Activated CD8-positive, alpha-beta memory T cell treated with anti-CD3 and anti-CD28 coated beads, Interleukin-2, amount 50 U/mL, for 4 hours (primary cell): ENCODE measurements at places on chromosomes 12 and 14.

DNA sequence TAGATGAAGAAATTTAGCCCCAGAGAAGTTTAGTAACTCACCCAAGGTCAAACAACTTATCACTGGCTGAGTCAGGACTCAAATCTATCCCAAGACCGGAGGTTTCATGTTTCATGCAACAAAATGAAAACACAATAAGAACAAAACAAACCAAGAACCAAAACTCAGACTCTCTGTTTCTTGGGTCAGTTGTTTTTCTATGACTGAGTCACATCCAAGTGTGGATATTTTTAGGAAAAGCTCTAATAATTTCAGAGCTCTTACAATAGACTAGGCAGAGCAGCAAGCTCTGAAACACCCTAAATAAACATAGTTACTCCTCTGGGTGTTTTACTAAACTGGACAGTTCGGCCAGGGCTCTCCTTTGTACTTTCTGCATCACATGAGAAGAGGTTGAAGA lies 87.6 kb upstream of the PRB2 start:
- no peak for DNase-seq

- DNase-seq: no peak
These were observed 319.5 kb downstream of the TMEM117 start for GRCh38 chr12:44155358-44155757.

DNA sequence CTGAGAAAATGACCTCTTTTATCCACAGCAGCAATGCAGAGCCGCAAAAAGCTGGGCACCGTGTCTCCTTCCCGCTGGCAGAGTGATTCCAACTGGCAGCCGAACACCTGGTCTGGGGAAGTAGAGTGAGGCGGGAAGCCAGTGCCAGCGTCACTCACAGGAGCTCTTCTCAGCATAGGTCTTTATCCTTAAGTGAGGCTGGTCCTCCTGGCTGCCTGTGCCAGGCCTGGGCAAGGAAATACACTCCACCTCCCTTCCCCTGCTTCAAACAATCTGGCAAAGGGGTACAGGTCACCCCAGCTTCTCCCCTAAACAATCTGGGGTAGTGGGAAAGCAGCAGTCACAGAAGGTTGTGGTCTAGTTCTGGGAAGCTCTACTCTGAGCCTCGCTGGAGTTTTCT lies 4.8 kb downstream of the ARHGAP9 start:
- no peak for DNase-seq

DNA sequence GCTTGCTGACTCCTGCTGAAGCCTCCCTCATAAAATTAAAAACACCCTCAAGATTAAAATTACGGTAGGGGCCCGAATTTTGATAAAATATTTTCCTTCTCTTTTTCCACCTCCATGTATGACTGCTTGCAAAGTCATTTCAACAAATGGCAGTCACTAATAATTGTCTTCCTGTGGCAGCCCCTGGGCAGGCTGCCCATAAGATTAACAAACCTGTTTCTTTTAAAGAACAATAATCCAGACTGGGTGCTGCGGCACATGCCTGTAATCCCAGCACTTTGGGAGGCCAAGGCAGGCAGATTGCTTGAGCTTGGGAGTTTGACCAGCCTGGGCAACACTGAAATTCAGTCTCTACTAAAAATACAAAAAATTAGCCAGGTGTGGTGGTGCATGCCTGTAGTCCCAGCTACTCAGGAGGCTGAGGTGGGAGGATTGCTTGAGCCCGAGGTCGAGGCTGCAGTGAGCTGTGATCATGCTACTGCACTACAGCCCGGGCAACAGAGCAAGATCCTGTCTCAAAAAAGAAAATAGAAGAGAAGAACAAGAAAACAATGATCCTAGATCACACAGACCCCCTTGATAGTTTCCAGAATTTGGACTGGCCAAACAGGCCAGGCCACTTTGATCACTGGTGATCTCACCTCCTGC lies 8.7 kb downstream of the SAV1 start:
- no peak for DNase-seq

- DNase-seq: no peak
These were observed 743 bp upstream of the DTX1 start for GRCh38 chr12:113055594-113056380.

- DNase-seq: no peak
These were observed 14.7 kb downstream of the SLC4A8 start for GRCh38 chr12:51439330-51439729.

DNA sequence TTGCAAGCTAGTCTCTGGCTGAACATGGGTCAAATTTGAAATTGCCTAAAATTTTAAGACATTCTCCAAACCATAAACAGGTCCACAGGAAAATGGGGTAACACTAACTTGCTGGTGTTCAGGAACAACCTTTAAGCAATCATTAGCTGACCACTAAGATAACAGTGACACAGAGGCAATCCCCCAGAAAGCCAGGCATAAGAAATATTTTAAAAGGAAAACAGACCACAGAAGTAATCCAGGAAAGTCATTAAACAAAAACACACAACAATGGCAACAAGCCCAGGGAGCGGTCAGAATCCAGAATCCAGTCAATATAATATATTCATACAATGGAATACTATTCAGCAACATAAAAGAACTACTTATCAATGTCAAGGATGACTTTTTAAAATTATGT lies 59.1 kb downstream of the LRP6 start:
- DNase-seq: no peak

- DNase-seq: no peak
These were observed 12.4 kb downstream of the IQSEC3 start for GRCh38 chr12:78981-79380.

DNA sequence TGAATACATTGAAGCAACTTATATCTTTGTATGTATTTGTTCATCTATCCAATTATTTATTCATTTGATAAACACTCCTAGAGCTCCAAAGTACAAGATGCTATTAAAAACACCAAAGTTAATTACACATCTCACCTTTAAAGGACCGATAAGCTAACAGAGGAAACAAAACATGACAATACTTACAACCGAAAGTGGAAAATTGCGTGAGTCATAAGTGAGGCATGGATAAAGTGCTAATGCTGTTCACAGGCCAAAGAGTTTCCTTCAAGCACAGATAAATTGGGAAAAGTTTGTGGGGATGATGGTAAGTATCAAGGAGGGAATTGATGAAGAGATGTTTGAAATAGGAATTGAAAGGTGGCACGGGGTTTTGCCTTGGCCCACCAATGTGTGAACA lies 172.8 kb upstream of the KITLG start:
- no peak for DNase-seq

GRCh38 chr14:68788996-68789820 lies 3.7 kb downstream of the ZFP36L1 start:
- peak; percentile 89 for DNase-seq

DNA sequence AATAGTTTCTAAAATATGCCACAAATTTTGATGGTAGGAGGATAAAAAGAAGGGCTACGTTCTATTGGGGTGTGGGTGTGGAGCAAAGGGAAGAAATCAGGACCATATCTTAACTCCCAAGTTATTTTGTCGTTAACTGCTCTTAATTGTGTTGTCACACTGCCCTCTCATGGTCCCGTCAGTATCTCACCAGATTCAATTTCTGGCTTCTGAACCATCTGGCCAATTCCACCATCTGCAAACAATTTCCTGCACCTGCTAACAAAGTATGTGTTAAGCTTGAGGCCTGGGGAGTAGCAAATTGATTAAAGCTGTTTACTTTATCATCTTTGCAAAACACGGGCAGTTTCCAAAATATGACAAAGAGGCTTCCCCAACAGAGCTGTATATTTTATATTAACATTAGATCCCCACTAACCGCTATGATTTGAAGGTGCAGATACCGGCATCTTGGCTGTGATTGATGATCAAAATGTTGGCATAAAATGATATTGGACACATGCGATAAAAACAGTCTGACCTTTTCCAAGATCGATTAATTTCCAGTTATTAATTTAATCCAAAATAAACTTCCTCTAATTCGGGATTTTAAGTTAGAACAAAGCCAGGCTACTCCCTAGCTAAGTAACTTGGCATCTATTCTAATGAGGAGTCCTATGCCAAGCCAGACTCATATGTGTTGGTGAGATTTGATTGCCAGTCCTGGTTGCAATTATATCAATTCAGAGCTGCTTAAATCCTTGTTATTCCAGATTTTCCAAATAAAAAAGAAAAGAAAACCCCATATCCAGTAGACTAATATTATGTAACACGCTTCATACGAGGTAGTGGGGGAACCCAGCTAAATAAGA lies 6.9 kb upstream of the DNM1L start:
- DNase-seq: no peak

DNA sequence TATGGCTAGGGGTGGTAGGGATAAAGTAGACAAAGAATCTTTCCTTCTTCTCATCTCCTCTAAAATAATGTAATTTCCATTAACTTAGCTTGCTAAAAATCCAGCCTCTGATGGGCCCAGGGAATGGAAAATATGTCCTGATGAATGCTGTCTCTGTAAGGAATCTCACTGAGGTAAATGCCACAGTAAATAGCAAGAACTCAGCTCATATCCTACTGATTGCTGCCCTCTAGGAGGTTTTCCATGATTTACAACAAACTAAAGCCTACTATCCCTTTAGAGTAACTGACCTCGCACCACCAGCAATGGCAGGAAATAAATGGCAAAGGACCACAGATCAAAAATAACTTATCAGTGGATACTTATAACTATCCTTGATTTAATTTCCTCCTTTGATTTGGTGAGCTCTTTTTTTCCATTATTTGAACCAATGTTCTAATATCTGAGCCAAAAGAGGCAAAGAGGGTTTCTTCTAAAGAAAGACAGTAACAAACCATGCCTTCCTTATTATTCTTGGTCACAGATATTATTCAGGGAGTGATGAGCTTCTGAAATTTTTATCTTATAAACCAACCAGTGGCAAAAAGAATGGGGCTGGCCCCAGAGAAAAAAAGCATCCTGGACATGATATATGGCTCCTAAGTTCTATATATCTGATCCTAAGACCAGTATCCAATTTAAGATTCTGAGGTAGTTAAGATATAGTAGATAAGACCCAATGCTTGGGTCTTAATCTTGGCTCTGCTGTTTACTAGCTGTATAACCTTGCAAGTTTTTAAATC lies 43.8 kb downstream of the SENP1 start:
- DNase-seq: no peak

- DNase-seq: no peak
These were observed 6.6 kb downstream of the TXNDC16 start for GRCh38 chr14:52545584-52546317.

DNA sequence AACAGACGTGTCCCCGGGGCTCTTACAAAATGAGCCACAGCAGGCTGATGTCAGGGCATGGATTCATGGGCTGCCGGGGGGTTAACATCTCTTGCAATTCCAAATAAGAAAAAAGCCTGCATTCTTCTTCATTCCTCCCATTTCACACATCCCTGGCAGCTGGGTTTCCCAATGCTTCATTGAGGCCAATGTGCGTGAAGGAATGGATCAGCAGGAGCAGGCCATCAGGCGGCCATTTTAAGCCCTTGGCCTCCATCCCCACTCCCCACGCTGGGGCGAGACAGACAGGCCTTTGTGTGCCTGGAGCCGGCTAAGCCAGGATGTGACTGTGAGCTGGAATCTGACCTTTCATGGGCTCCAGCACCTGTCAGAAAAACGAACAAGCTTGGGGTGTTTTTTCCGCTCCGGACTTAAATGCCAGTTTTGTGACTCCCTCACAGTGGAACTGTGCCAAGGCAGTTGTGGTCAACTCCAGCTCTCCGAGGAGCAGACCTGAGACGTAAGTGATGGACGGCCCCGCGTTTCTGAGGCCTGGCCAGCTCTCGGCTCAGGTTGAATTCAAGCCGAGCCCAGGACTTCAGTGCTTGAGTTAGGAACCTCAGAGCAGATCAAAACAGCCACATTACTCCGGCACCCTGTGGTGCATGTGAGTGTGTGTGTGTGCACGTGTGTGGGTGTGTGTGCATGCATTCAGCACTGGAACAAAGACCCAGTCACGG lies 133.1 kb downstream of the TMEM30B start:
- DNase-seq: no peak

DNA sequence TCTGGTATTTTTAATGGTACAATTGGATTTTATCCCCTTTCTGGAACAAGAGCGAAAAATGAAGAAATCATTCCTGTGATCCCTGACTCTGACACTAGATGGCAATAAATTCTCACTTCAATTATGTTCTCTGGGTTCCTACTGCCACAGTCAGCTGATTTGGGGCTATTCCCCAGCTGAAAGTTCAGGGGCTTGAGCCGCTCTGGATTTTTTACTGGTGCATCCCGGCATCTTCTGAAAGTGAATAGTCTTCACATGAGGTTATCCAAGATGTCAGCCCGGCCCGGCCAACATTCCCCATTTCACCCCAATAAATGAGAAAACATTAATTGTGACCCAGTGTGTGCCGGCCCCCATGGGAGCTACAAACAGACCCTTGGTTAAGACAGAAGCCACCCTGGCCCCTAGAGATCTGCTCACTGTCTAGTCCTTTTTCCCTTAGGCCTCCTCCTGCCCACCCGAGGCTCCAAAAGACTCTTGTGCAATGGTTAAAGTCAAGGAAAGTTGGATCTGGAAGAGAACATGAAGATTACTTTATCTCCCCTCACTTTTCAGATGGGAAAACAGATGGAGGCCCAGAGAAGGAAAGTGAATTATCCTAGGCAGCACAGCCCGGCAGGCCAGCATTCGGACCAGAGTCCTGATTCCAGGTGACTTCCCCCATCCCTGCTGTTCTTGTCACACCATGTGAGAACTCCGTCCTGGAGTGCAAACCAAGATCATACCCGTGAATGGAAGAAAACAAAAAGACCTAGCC lies 20.8 kb downstream of the CKAP4 start:
- DNase-seq: no peak

DNA sequence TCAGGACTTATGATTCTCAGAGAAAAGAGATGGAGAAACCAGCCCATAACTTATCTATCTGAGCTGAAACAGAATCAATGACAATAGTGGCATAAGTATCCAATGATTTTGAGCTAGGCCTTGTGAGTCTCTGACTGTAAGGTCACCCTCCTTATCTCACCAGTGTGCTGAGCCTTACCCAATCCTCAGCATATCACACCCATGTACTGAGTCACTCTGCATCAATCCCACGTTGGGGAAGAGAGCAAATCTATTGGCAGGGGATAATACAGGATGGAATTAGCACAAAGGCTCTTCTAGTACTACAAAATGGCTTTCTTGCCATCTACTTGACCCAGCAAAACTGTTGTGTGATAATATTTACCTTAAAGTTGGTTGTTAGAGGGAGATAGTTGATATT lies 997.8 kb downstream of the NRXN3 start:
- no peak for DNase-seq
